T-cell (primary cell): ENCODE measurements at places on chromosomes 4 and X.

GRCh38 chrX:16739574-16739973 is 20.2 kb downstream of the SYAP1 start:
- no peak for DNase-seq

- DNase-seq, result no peak
Observed at GRCh38 chrX:18643243-18643642, 28.7 kb downstream of the RS1 start.

GRCh38 chrX:53089224-53089842 is 4.6 kb upstream of the KANTR start:
- no peak for DNase-seq

DNA sequence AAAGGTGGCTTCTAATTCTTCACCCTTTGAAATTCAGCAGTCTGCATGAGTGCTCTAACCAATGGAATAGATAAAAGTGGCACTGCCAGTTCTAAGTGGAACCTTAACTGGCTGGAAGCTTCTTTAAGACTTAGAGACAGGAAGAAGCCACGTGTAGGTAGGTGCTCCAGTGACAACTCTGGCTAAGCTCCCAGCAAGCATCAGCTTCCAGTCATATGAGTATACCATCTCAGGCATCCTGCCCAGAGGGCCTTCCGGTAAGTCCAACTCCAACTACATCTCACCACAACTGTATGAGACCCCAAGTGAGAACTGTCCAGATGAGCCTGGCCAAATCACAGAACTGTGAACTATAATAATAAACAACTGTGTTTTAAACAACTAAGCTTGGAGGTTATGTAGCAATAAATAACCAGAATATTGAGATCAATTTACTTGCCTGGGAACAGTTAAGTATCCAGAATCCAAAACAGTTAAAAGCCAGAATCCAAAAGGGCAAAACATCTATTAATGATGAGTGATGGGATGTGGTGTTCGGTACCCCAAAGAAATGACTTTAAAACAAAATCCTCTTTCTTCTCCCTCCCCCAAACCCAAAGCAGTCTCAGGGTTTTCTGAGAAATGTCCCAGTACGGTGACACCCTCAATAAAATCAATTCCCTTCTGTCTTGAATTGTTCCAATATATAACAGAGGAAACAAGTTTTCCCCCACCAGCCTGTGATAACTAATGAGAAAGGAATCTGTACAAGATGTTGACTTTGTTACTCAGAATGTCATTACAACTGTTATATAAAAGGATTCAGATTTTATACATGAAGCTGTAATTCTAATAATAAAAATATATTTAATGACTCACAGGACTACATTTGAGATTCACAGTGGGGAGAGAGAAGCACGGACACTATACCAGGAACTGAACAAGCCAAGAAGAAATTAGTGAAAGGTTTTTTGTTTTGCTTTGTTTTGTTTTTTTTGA is 4.2 kb downstream of the TSPAN5 start:
- no peak for DNase-seq

DNA sequence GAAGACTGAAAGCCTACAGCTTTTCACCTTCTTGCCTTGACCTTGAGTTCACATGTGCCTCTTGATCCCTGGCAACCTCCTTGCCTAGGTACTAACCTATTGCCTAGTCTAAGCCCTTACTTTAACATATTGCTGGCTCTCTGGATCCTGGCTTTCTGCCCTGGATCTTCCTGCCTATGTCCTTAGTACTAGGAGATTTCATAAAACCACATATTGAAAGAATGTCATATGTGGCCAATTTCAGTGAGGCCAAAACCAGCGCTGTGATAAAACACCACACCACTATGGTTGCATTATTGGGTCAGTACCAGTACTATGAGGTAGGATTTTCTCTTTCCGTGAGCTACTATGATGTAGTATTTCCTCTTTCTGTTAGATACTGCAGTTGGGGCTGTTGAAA is 80.4 kb downstream of the CT47B1 start:
- DNase-seq, result no peak

GRCh38 chrX:148495176-148495575 is 5.2 kb upstream of the AFF2 start:
- DNase-seq, result no peak
